ENCODE measurements at places on chromosomes 2 and 18. TPM values are rescaled to one million over a fixed set of nuclear protein-coding genes. Genes with fewer than 3 reads are reported as not detected.

DNA sequence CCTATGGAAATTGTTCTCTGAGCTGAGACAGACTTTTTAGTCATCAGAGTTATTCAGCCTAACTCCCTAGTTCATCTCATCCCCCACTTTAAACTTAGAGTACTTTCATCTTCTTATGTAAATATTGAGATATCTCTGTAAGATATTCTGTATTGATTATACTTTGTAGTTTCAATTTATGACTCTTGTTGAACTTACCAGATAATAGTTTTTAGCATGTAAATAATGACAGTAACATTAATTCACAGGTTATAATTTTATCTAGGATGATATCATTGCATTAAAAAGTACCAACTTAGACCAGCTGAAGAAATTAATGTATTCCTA is 14.8 kb upstream of the EIF2AK2 start:
- no peak for DNase-seq

GRCh38 chr2:32938934-32939333 is 7.8 kb upstream of the LTBP1 start:
- no peak for DNase-seq

GRCh38 chr2:10078001-10078400 is 2.2 kb downstream of the CYS1 start:
- DNase-seq = no peak

DNA sequence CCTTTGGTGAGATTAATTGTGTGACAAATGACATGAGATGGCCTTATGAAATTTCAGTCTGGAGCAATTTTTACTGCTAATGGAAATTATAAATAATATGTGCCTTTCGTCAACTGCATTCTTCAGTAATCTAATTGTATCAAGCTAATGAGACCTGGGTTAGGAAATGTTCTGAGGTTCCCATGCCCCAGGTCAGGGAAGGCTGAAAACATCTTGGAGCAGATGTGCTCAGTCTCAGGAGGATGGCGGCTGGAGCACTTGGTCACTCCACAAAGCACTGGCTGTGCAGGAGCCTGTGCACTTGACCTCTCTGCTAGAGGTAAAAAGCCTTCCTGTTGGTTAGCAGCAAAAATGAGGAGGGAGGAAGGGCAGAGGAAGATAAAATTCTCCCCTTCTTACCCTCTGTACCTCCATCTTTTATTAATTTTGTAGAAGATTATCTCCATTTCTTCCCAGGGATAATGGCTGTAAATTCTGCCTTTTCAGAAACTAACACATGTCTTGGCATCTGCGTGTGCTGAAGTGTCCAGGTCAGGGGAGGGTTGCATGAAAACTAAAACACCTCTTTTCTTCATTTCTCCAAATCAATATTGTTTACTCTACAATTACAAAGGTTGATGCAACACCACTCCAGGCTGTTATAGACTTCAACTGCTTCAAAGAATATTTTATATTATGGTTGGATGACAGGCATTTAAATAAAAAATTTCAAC is 1606.4 kb upstream of the ACVR2A start:
- no peak for DNase-seq

DNA sequence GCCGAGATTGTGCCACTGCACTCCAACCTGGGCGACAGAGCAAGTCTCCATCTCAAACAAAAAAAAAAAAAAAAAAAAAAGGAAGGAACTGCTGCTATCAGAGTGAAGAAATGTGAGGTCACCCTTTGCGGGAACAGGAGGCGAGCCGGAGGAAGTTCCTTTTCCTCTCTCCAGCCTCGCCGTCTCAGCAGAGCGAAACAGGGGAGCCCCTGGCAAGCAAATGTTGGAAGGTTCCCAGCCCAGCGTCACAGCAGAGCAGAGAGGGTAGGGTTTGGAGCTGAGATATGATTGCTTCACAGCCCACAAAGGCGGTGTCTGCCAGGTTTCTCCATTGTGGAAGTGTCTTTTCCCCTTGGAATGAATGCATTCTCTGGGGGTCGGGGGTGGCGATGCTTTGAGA is 28.5 kb downstream of the SLC20A1 start:
- peak; percentile 68 for DNase-seq

DNA sequence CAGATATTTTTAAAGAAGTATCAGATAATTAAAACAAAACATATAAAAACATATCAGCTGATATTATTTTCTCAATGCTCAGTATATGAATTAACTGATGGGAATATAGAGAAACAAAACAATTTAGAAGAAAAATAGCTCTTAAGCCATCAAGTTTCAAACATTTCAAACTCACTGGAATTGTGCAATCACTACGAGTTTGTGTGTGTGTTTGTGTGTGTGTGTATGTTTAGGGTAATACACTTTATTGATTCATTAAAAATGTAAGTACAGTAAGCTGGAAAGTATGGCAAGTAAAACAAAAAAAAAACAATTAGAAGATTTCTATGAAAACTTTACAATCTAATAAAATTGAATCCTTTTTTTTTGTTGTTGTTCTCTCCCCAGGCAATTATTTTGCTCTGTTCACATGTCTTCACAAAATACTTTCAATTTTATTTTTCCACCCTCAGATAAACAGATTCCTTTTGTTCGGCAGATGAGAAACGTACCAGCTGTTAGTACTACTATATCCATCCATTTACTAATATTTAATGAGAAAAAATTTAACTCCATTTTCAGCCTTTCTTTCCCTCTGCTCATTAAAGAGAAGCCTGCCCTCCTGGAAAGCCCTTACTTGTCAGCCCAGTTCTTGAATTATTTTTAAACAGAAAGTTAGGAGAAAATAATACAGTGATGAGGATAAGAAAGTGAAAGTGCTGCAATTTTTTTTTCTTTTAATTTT is 87.6 kb downstream of the SLC8A1 start:
- DNase-seq = no peak

DNA sequence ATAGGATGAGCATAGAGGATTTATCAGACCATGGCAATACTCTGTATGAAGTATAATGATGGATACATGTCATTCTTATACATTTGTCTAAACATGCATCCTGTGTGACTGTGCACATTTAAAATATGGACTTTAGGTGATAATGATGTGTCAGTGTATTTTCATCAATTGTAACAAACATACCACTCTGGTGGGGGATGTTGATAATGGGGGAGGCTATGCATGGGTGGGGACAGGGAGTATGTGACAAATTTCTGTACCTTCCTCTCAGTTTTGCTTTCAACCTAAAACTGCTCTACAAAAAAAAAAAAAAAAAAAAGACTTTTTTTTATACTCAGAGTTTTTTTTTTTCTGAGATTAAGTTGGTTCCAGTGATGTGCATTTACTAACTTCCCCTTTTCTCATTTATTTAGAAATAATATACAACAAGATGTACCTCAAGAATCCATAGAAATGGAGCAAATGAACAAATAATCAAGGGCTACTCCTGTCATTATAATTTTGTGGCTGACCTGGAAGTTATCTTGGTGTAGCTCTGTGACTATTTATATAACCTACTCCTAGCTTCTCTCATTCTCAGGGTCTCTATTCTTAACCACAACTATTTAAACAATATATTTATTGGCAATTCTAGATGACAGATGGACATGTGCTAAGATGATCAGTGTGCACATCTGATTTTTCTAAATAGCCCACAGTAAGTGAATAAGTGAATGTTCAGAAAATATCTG is 108.9 kb upstream of the ITGA4 start:
- DNase-seq = no peak

DNA sequence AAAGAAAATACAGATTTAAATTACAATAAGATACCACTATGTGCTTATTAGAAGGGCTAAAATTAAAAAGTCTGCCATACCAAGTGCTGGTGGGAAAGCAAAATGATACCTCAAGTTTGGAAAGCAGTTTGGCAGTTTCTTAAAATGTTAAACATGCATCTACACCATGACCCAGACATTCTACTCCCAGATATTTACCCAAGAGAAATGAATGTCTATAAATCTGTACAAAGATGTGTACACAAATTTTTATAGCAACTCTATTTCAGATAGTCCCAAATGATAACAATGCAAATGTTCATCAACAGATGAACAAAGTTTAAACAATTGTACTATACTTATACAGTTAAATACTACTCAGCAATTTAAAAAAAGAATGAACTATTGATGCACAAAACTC is 7.1 kb upstream of the DSG4 start:
- no peak for DNase-seq

DNA sequence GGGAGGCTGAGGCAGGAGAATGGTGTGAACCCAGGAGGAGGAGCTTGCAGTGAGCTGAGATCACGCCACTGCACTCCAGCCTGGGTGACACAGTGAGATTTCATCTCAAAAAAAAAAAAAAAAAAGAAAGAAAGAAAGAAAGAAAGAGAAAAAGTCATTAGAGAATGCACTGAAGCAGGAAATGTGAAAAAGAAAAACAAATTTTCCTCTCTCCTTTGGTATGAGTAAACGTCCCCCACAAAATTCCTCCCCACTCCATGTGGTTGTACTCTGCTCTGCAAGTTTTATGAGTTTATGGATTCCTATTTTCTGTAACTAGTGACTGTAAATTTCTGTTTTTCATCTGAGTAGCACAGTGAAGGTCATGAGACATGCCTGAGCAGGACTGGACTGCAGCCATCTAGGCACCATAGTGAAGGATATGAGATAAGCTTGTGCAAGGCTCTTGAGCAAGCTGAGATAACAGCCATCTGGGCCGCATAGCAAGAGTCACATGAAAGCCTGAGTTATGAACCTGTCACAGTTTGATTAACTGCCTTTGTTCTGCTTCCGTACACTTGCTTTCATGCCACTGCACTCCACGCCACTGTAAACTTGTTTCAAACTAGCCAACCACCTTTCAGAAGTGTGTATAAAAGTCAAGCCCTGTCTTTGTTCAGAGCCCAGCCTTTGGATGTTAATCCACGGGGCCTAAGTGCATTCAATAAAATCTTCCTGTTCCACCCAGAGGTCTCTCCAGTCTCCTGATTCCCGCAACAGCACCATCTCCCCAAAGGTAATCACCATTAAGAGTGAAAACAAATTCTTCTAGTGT is 50.2 kb downstream of the SKA1 start:
- no peak for DNase-seq

GRCh38 chr2:42572297-42573081 is 4.1 kb downstream of the MTA3 start:
- peak; percentile 4 for DNase-seq

Gene RAMP1
- total RNA-seq = 40.1 TPM

Gene IL1A
- total RNA-seq = not detected

Gene SELENOI
- total RNA-seq = 82.1 TPM
